ENCODE measurements at places on chromosomes 6 and 20.
A peak's percentile ranks its signal among the peaks of the same experiment; 100 is the strongest.

DNA sequence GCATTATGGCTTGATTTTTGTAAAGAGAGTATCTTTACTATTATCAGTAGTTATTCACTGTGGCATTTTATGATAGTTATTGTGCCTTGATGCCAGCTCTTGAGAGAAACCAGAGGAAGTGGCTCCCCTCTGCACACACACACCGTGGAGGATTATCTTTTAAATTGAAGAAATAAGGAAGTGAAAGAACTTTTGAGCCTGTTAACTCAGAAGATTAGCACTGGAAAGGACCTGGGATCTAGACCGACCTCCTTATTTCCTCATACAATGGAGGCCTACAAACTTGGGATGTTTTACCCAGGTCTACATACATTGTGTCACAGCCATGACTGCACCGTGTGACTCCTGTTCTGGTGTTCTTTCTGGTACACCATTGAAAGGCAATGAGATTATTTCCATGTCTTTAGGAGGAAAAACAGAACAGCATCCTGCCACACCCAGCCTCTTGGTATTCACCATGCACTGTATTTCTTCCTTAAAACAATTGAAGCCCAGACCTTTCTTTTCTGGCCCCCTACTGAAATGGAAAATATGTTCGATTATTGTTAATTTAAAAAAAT lies 40.6 kb downstream of the HECA start:
- DNase-seq = no peak

- DNase-seq = no peak
Observed at GRCh38 chr20:18304618-18305017, 16.3 kb downstream of the ZNF133 start.

DNA sequence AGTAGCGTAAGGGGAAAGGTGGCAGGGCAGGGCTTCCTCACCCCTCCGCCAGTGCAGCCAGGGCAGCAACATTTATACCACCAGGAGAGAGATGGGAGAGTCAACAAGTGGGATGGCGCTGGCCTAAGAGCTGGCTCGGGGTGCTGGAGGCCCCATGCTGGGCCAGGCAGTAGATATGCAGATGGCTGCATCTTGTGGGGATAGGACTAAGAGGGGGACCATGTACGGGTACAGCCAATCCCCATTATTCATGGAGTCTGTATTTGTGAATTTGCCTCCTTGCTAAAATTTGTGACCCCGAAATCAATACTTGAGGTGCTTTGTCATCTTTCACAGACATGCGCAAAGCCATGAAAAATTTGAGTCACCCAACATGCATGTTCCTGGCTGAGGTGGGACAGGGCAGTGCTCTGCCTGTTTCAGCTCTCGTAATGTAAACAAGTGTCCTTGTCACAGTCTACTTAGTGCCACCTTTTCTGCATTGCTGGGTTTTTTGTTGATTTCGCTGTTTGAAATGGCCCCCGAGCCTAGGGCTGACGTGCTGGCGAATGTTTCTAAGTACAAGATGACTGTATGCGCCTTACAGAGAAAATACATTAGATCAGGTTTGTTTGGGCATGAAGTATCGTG lies 27.5 kb upstream of the TAF8 start:
- no peak for DNase-seq

DNA sequence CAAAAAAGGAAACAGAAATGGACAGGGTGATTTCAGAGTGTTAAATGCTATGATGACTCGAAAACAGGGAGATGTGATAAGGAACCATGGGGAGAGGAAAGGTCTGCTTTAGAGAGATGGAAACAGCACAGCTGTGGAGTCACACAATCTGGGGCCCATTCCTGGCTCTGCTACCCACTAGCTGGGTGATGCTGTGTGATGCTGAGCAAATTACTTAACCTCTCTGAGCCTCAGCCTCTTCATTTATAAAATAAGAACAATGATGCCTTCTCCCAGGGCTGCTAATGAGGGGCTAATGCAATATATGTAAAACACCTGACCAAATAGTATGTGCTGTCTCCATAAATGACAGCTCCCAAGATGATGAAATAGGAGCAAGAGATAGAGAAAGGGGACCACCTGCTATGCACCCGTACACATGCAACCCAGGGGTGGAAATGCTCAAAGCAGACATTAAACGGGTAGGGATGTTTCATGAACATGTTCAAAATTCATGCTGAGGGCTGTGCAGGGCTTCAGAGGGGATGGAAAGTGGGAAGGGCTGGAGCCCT lies 27.7 kb downstream of the MDGA1 start:
- no peak for DNase-seq

- DNase-seq = no peak
Observed at GRCh38 chr6:87745966-87746721, 44.1 kb upstream of the AKIRIN2 start.

- no peak for DNase-seq
Observed at GRCh38 chr6:148990403-148990802, 243.6 kb downstream of the UST start.

DNA sequence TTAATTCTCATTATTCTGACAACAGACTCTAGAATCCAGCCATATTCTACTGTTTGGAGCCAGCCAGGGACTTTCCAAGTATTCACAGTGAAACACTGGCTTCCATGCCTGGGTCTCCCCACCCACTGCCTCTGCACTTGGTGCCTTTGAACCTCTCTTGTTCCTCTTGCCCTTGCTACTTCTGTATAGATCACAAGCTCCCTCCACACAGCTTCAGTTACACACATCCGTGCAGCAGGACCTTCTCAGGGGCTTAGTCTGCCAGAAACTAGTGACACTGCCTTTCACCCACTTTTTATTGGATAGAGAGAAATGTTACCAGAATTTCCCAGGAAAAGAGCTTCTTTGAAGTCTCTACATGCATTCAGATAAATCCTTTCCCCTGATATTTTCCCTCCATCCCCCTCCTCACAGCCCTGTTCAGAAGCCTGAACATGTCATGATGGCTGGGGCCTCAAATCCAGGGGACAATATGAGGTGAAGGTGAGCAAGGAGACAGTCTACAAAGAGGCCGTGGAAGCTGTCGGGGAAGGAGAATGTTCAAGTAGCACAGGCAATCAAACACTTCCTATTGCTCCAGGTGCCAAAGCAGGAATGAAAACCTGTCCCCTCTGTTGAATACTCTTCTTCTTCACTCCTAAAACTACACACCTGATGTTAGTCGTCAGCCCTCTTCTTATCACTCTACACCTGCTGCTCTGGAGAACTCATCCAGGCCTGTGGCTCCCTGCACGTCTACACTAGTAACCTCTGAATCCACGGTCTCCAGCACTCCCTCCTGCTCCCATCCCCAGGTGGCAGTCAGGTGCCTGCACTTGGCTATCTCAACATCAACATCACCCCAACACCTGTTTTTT lies 20.2 kb upstream of the HLA-DOA start:
- no peak for DNase-seq

DNA sequence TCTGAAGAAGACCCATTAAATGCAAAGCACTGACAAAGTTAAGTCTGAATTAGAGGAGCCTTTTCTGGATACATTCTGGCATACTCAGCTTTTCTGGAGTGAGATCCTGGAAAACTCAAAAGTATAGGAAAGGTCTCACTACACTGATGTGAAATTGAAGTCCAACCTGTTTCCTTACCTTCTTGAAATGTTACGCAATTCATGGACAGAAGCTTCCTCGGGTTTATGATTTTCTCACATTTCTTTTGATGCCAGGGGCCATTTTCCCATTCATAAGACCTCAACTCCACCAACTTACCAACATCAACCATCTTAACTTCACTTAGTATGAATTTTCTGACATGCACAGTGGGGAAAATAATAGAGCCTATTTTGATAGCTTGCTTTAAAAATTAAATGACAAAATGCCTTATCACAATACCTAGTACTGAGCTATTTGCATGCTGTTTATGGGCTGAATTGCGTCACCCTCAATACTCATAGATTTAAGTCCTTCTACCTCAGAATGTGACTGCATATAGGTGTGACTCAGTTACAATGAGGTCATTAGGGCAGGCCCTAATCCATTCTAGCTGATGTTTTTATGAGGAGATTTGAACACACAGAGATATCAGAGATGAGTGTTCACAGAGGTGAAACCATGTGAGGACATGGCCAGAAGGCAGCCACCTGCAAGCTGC lies 73.4 kb upstream of the RAB32 start:
- no peak for DNase-seq

DNA sequence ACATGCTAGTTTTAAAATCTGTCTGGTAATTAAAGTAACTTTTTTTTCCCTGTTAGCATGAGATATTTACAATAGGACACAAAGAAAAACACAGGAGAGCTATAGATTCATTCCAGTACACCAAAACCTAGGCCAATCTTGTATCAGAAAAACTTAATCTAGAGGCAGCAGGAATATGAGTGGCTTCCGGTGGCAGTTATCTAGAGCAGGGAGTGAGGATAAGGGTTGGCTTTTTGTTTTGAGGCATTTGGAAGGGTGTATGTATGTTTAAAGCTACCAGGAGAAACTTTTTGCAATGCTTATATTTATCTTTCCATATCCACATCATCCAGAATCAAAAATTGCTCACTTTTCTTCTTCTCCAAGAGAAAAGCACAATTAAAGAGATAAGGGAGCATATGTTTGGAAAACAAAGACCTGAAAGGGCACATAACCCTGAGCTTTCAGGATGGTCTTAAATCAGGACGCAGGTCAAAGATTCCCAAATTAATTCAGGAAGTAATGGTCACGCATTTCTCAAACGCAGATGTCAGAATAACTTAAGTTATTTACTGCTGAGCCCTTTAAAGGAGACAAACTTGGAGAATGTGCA lies 13.1 kb downstream of the TFAP2A start:
- no peak for DNase-seq

- no peak for DNase-seq
Observed at GRCh38 chr6:38631186-38631783, 8.4 kb downstream of the BTBD9 start.

GRCh38 chr6:157487110-157487773 lies 106.3 kb downstream of the ZDHHC14 start:
- DNase-seq = no peak

DNA sequence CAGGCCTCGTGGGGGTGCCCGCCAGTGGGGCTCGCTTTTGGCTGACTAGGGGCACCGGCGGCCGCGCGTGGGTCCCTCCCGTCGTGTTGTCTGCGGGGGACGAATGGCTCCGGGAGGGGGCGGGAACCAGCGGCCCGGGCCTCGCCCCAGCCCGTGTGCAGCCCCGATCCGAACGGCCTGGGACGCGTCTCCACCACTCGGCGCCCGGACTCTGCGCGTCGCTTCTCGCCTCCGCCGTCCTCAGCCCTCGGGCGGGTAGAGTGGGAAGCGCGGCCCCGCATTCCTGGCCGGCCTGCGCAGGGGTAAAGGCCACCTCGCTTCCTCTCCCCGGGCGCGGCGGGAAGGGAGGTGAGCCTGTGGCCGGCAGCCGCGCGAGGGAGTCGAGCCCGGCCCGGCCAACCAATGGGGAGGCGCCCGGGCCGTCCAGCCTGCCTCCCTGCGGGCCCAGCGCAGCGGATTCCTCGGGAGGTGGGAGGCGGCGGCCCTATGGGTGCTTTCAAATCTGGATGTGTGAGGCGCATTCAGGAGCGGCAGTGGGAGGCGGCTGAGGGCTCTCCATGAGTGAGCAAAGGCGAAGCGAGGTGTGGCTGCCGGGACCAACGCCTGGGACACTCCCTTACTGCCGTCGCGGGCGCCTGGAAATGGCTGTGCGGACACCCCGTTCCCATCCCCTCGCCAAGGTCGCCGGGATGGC lies 1.1 kb upstream of the ZBTB46 start:
- DNase-seq = peak; percentile 59

- no peak for DNase-seq
Observed at GRCh38 chr6:126127659-126128058, 141.3 kb downstream of the TRMT11 start.

DNA sequence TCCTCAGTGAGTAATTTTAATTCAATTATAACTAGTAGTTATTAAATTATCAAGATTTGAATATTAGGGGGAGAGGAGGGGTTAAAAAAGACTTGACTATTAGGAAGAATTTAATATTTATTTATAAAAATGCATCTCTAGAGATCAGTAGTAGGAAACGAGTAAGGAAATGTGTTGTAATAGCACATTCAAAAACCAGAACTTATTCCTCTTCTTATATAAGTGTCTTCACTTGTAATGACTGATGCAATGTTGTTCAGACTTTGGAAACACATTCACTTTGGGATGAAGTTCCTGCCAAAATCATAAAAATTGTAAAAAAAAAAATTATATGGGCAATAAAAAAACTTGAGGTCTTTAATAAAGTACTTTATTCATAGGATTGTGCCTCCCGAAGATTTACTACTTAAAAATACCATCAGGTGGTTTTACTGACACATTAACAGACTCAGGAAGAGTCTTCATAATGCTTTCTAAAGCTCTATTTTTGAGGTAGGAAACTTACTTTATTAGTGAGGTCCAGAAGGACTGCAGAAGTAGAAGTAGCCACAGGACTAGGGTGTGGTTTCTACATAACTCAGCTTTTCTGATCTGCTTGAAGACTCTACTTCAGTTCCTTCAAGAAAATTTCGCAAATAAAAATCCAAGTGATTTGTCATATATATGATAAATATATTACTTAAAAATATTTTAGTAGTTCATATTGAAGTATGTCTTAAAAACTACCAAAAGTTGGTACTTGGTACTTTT lies 59.8 kb downstream of the CCDC170 start:
- no peak for DNase-seq

- DNase-seq = no peak
Observed at GRCh38 chr20:373171-373890, 7.2 kb upstream of the TRIB3 start.

GRCh38 chr6:90569223-90569622 lies 17.6 kb downstream of the MAP3K7 start:
- no peak for DNase-seq

- no peak for DNase-seq
Observed at GRCh38 chr6:14235653-14236356, 118.2 kb downstream of the CD83 start.

- no peak for DNase-seq
Observed at GRCh38 chr20:38066969-38067716, 33.6 kb downstream of the RPRD1B start.

DNA sequence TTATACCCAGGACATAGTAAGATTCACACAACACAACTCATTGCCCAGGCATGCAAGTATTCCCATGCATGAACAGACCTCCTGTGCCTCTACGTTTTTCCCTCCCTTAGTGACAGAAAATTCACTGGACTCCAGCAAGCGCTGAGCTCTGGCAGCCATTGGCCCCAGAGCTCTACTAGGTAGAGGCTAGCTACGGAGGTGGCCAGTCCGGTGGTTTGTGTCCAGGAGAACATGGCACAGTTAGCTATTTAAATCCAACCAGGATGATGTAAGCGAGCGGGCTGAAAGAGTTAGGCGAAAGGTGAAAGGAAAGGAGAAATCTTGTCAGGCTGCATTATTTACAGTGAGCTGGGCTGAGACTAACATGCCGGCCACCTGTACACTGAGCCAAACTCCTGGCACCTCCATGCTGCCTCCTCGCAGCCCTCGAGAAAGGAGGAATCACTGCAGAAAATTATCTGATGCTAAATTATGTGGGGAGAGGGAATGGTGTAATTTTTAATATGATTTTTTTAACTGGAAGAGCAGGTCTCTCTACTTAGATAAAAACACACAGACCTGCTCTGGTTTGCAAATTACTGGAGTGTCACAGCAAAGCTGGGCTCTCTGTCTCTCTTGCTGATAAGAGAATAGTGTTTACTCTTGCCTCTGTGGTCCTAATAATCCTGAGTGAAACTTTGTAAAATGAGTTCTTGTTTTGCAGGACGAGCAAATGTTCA lies 50.1 kb upstream of the ARMC2 start:
- peak; percentile 62 for DNase-seq
